ENCODE measurements at places on chromosomes 1 and 21.

DNA sequence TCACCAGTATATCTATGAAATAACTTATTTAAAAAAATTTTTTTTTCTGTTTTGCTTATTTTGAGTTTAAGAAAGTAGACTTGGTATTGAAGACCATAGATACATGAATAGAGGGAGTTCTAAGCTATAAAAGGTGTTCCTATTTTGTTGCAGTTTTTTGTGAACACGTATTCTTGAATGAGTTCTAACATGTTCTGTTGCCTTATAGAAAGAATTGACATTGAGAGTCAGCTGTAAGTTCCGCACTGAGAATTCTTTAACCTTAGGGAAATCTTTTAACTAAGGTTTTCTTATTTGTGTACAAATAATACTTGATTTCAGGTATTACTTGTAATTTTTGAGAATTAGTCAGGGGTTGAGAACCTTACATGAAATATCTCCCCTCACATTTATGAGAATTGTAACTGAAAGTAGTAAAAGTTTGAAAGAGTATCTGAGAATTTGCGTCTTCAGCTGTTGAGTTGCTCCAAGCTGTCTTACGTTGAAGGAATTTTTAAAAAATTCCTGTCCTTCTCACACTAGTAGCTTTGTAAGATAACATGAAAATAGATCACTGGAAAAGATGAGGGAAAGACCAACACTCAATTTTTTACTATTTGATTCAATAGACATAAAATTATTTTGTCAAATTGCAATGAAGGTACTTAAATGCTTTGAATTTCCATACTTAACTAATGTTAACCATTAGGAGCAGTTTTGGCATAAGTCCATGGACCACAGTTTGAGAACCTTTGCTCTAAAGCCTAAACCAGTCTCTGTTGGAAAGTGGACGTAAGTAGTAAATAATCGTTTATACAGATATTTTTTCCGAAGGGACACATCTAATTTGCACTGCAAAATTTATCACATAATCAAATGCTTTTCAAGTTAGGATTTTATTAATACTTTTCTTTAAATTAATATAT, 3.8 kb downstream of the DR1 start:
- no peak for DNase-seq

DNA sequence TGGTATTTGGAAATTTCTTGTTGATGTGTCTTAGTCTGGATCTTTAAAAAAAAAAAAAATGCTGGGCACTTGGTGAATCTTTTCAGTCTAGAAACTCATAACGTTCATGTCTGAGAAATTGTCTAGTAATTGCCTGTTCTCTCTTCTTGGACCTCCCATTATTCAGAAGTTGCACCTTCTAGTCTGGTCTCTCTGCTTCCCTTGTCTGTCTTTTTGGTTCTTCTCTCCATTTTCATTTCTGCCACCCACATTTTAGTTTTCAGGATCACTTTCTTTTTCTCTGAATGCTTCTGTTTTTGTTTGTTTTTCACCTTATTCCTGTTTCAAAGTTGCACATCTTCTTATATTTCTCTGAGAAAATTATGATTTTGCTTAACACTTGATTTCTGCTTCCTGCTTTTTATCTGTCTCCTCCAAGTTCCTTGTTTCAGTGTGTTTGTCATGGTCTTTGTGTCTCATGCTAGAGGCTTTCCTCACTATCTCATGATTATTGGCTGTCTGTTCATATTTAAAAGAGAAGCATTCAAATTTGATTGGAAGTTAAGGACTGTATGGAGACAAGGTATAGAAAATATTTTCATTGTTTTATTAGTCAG, 21.3 kb downstream of the BACE2 start:
- DNase-seq: no peak

DNA sequence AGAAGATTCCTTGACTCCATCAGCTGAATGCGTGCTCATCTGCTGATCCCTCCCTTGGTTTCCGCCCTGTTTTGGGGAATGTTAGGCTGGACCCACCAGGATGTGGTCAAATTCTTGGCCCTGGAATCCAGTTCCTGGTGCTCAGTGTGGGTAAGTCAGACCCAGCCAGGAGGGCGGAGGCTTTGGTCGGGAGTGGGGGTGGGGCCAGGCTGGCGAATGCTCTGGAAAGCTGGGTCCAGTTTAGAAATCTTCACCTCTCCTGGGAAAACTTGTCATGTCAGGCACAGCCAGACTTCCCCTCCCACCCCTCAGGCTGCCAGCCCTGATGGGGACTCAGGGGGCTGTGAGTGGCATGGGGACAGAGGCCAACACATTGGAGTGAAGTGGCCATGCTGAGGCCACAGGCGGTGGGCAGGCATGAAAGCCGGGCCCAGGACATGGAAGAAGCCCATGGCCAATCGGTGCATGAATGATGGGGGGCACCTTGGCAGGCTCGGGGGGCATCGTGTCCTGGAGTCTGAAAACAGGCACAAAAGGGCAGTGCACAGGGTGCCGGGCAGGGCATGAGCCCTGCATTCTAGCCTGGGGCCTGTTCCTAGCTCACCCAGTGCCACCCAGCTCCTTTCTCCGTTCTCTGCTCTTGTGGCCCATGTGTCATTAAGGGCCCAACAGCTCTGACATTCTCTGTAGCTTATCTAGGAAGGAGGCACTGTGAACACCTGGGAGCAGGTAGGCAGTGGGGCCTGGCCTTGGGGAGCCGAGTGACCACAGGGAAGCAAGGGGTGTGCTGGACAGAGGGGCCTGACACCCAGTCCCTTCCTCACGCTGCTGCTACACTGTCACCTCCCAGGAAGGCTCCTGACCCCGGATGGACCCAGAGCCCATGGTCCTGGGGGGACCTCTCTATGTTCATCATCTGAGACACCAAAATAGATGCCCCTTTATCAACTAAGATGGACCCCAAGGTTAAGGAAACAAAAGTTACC, 14.6 kb upstream of the PADI1 start:
- no peak for DNase-seq

DNA sequence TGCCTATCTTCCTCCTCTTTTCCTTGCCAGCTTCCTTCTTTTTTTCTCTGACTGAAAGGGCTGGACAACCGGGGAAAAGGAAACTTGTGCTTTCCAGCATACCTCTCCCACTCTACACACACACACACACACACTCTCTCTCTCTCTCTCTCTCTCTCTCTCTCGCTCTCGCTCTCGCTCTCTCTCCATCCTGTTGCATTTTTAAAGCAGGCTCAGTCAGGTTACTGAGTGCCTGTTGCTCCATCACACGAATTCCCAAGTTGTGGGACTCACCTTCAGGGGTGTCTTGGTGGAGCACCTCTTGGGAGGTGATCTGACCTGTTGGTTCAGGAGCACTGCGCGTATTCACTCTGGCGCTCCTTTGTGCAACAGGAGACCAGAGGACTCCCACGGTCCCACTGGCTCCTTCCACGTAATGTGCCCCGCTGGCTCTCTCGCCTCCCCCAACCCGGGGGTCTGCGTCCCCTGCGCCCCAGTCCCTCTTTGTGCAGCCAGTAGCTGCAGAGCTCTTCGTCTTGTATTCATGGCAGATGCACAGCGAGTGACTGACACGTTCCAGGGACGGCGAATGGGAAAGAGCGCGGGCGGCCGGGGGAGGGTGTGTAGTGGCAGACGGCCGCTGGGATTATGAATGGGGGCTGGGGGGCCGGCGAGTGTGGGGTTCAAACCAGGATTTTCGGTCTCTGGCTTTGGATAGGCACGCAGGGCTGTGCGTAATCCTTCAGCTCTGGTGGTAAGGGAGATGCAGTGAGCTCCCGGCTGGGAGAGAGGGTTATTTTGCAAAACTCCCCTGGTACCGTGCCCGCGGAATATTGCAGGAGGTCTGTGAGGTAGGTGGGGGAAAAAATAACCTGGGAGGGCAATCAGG, 660 bp upstream of the PDE4B start:
- no peak for DNase-seq

- no peak for DNase-seq
Observed at GRCh38 chr1:215617979-215618378, 50.9 kb downstream of the KCTD3 start.

DNA sequence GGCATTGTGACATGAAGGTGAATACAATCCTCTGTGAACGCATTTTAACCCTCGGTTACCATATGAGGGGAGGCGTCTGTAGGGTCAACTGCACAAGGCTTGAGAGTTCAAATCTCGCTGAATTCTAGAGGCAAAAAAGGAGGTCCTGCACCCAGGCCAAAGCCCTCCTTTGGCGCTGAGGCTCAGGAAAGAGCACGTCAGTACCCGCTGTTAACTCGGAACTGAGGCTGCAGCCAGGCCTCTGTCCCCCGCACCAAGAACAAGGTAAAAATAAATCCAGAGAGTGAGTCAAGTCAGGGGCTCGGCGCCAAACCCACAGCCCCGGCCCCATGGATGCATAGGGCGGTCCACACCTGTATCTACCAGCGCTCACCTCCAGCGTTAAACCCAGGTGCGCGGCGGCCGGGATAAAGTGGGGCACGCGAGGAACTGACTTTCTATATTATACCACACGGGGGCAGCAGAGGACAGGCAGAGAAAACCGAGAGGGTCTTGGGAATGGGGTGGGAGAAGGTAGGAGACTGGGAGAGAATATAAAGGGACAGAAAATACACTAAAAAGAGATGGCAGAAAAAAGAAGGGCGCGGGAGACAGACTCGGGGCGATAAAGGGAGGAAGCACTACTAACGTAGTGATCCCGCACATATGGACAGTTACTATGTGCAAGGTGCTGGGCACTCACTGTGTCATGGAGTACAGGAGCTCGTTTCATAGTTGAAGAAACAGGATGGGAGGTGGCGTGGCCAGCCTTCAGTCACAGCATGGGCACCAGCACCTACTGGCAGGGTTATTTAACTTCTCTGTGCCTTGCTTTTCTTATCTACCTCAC, 54.9 kb downstream of the DMRTA2 start:
- no peak for DNase-seq

GRCh38 chr1:246417152-246417812, 89.8 kb downstream of the SMYD3 start:
- no peak for DNase-seq

- no peak for DNase-seq
Observed at GRCh38 chr1:176601348-176601747, 138.4 kb downstream of the PAPPA2 start.

DNA sequence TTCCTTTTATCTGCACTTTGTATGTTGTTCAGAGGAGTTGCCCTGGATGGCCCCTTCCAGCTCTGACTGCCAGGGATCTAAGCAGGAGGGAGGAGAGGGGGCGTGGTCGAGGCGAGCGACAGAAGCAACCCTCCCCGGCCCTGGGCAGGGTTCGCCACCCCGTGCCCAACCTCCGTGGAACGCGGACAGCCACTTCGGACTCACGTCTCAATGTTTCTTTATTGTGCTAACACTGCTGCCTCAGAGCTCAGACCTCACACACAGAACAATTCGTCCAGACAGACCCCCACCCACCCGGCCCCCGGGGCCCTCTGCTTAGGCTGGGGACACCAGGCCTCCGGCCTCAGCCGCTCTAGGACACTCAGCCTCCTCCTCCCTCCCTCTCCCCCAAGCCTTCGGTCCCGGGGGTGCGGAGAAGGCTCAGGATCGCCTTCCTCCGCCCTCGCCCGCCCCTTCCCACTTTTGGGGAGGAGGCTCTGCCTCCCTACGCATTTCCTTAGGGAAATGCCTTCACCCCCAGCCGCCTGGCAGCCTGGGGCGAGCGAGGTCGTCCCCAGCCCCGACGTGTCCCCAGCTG, 8.3 kb downstream of the VSIG8 start:
- DNase-seq: no peak

DNA sequence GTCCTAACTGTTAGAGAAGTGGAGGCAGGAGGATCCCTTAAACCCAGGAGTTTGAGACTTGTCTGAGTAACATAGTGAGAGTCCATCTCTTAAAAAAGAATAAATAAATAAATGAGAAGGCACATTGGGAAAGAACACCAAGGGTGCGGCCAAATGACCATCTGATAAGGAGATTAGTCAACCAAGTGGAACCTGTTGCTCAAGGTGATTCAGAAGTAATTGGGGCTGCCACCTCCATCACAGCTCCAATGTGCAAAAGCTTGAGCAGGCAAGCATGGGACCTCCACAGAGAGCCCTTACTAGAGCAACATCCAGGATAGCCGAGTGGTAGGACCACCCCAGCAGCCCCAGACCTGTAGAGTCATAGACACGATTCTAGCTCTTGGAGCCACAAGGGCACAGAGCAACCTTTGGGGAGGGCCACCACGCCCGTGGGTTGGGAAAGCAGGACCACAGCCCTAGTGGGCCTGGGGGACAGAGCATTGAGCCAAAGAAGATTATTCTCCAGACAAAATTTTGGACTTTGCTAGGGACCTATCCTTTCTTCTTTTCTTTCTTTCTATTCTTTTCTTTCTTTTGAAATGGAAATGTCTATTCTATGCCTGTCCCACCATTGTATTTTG, 40.9 kb downstream of the KCNK1 start:
- DNase-seq: no peak

GRCh38 chr1:68223687-68224086, 8.6 kb downstream of the WLS start:
- no peak for DNase-seq

DNA sequence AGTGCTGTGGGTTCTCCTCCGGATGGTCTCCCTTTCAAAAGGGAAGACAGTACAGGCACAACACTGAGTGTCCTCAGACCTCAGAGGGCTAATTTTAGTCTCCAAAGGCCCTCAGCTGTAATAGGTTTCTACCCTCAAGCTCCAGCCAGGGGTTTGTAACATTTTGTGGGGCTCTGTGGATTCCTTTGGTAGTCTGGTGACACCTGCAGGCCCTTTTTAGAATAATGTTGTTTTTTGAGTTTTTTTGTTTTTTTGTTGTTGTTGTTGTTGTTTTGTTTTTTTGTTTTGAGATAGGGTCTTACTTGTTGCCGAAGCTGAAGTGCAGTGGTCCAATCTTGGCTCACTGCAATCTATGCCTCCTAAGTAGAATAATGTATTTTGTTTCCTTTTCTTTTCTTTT, 15.0 kb upstream of the TMEM201 start:
- DNase-seq: no peak
